ENCODE measurements at places on chromosomes 4 and X. TPM values are rescaled to one million over a fixed set of nuclear protein-coding genes. Genes with fewer than 3 reads are reported as not detected.

- no peak for DNase-seq
These were observed 145.9 kb downstream of the PPP3CA start for GRCh38 chr4:101201421-101201820.

GRCh38 chr4:182111586-182111985 lies 131.6 kb upstream of the TENM3 start:
- DNase-seq: no peak

The SPATA4 gene
- total RNA-seq: not detected

The STK32B gene
- 0.14 TPM for total RNA-seq

The UGT2B17 gene
- total RNA-seq: not detected

The STATH gene
- total RNA-seq: not detected

The MEPE gene
- total RNA-seq: not detected

The EBP gene
- 42.2 TPM for total RNA-seq

DNA sequence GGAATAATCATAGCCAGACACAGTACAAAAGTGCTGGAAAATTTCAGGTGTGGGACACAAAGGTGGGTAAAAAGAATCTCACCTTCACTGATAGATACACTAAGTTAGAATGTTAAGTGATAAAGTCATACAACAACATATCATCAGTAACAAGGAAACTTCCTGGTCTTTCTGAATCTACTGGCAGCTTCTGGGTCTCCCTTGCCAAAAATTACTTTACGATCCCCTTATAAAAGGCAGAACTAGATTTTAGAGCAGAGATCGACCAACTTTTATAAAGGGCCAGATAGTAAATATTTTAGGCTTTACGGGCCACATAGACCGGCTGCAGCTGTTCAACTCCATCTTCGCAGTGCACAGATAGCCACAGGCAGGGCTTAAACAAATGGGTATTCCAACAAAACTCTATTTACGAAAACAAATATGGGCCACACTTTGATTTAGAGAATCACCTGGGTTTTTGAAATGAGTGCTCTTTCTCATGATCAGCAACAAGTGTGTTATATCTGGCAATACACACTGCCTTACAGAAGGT lies 159.9 kb downstream of the AASDH start:
- no peak for DNase-seq

DNA sequence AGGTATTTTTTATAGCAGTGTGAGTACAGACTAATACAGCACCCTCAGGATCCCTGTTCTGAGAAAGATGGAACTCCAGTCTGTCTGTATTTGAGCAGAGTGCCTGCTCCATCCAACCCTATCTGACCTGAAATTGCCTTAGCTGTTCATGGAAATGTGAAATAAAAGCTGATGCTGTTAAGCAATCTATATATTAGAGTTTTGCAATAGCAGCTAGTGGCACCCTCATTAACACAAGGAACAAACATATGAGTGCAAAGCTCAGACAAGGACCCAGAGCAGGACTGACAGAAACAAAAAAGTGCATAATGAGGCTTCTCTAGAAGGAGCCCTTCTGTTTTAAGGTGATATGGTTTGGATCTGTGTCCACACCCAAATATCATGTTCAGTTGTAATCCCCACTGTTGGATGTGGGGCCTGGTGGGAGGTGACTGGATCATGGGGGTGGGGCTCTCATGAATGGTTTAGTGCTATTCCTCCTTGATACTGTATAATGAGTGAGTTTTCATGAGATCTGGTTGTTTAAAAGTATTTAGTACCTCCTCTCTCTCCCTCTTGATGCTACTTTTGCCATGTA lies 272.9 kb upstream of the KLF3 start:
- DNase-seq: no peak

DNA sequence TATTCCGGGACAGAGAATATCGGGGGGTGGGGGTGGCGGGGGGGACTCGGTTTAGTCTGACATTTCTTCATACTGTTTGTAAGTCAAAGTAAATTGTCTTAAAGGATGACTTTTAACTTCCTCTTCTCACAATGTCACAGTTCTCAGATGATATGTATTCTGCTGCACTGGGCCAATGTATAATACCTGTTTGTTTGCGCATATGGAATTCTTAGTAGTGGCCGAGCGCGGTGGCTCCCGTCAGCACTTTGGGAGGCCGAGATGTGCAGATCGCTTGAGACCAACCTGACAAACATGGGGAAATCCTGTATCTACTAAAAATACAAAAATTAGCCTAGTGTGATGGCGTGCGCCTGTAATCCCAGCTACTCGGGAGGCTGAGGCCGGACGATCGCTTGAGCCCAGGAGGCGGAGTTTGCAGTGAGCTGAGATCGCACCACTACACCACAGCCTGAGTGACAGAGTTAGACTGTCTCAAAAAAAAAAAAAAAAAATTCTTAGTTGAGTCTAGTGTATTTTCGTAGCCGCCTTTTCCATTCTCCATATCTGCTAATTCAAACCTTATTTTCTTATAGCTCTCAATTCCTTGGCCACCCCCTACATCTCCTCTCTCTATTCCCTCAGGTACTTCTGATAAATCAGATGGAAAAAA lies 851 bp downstream of the POLR2B start:
- DNase-seq: no peak

The CXorf58 gene
- total RNA-seq: not detected

The TLR7 gene
- not detected for total RNA-seq

GRCh38 chr4:143251348-143251747 lies 66.6 kb downstream of the USP38 start:
- DNase-seq: no peak

- DNase-seq: peak; percentile 69
These were observed 57.4 kb downstream of the LGI2 start for GRCh38 chr4:24973404-24973746.

The MAGEB2 gene
- not detected for total RNA-seq

The IQCM gene
- not detected for total RNA-seq

- no peak for DNase-seq
These were observed 14.7 kb upstream of the C1QTNF7 start for GRCh38 chr4:15413010-15413622.

DNA sequence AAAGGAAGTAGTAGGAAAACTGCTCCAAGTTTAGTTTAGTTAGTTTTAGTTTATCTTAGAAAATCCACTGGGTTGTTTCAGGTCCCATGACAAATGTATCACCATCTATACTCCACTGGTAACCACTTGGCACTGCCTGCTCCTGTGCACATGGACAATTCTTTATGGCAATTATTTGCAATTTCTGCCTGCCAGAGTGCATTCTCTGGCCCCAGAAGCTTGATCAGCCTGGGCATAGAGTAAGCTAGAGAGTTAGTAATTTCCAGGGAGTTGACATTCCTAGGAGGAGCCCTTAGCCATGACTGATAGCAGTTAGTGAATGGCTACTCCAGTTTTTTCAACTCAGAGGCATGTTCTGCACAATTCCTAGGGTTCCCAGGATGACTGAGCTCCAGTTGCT lies 203.2 kb upstream of the FGF13 start:
- DNase-seq: no peak

The CSTF2 gene
- 24.2 TPM for total RNA-seq

- no peak for DNase-seq
These were observed 34.7 kb downstream of the TMPRSS11A start for GRCh38 chr4:67928546-67928945.

DNA sequence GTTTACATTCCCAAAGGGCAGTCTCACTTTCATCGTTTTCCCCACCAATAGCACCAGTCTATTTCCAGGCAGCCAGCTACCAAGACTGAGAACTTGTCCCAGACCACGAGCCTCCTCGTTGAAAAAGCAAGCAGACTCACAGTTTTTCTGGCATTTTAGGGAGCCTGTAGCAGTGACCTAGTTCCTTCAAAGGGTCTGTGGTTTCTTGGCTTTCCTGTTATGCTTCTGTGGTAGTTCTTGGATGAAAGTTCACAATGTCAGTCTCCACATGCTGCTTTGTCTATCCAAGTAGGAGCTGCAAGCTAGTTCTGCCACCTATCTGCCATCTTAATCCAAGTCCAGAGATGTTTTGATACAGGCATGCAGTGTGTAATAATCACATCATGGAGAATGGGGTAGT lies 151.6 kb upstream of the ZC4H2 start:
- no peak for DNase-seq

- no peak for DNase-seq
These were observed 255 bp downstream of the GYG2 start for GRCh38 chrX:2828959-2829411.

DNA sequence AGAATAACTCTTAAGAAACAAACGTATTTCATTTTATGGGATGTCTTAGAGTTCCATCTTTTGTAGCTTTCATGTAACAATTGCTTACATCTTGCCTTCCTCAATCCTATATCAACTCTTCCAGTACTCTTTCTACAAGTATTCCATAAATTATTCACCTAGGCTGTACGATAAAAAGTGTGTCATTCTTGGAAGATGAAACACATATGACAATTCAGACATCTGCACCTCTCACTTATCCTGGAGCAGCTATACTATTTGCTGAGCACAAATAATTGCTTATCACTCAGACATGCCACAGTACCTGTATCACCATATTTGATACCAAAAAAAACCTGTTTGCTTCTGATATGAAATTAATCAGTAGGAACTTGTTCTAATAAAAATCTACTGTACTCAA lies 1.0 kb downstream of the POF1B start:
- DNase-seq: no peak

The CT45A2 gene
- not detected for total RNA-seq

GRCh38 chrX:40055495-40055894 lies 42.3 kb downstream of the BCOR start:
- DNase-seq: peak; percentile 1

GRCh38 chr4:169115897-169116254 lies 105.8 kb upstream of the CBR4 start:
- DNase-seq: peak; percentile 93

The FAM47E gene
- total RNA-seq: not detected

The KLHL5 gene
- 47.5 TPM for total RNA-seq

The KCTD8 gene
- total RNA-seq: not detected

The EIF4E gene
- total RNA-seq: 138 TPM

The EXOC1L gene
- total RNA-seq: not detected

Data from HFFc6 (cell line).